GM20000 (cell line): ENCODE measurements at places on chromosomes 16 and 17.

DNA sequence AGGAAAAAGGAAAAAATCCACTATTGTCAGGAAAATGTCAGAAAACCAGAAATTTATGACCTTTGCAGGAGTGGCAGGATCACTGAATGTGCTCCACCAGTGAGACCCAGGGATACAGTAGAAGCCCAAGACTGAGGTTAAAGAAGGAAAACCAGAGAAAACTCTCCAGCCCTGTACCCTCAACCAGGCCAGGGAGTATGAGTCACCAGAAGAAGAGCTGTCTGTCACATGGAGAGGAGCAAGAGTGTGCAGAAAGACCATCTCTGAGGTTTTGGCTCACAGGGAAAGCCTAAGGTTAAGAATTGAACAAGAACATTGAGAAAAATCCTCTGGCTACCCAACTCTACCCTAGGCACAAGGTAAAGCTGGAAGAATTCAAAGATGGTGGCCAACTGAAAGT is 47.6 kb upstream of the MON1B start:
- no peak for DNase-seq

DNA sequence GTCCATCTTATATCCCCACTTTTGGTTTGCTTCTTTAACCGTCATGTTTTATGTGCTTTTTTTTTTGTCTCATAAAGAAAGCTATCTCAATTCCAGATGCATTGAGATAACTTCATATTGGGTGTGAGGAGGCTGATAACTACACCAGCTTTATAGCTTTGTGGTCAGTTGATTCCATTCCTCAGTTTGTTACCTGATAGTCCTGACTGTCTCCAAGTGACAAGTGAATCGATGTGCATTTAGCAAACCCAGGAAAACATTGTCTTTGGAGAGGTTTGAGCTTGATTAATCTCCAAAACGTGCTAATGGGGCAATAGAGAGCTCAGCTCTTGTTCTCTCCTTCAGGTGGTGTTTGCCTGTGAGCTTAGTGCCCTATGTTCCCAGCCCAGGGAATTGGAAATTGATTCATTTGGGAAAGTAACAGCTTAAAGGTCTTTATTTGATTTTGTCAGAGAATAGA is 22.7 kb downstream of the HS3ST3B1 start:
- DNase-seq, result no peak

GRCh38 chr17:57651451-57651850 is 93.6 kb downstream of the CCDC182 start:
- no peak for DNase-seq

GRCh38 chr17:8628609-8629169 is 1.8 kb downstream of the MYH10 start:
- DNase-seq, result no peak

DNA sequence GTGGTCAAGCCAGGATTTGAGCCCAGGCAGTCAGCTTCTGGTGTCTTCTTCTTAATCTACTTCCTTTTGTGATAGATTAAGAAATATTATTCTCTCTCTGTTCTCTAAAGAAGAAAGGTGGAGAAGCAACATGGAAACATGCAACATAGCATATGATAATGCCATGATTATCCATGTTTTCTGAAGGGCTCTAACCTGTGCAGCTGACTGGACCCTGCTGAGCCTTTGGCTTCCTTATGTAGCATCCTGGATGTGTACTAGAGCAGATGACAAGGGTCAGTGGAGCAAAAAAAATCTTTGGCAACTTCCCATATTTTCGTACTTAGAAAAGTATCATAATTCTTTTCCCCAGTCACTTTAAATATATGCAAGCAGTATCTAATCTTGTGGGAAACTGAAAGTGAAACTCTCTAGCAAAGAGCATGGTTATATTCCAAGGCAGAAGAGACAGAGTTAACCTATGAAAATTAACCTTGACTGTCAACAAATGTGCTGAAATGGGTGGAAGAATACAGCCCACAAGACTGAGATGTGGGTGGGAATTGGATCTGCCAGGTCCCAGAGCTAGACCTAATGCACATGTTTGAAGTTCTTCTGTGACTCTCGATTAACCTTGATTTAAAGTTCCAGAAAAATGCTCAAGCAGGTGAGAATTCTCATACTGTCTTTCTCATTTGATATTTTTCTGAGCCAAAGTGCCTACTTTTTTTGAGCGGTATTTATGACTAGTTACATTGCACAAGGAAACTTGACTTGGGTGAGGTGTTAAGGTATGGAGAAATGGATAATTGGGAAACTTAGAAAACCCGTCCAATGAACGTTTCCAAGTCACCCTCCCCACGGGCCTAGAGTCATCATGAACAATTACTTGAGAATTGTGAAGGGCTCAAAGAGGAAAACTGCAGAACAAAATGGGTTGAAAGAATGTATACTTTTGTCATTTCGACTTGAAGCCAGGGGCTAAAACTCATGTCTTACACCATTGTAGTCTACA is 248.6 kb downstream of the FTO start:
- peak; percentile 5 for DNase-seq

- no peak for DNase-seq
These were observed 6.1 kb downstream of the ATMIN start for GRCh38 chr16:81041696-81042095.

DNA sequence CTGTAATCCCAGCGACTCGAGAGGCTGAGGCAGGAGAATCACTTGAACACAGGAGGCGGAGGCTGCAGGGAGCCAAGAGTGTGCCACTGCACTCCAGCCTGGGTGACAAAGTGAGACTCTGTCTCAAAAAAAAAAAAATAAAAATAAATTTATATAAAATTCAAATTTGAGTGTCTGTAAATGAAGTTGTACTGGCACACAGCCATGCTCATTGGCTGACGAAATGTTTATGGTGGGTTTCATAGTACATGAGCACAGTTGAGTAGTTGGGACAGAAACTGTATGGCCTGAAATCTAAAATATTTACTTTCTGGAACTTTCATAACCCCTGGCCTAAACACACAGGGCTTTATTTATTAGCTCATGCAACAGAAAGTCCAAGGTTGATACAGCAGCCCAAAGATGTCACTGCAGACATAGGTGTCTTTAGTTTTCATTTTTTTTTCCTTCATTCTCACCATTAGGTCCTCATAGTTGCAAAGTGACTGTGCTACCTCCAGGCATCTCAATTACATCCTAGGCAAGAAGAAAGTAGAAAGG is 355.3 kb downstream of the SLC39A11 start:
- DNase-seq, result no peak

- DNase-seq, result no peak
These were observed 116.3 kb downstream of the TANC2 start for GRCh38 chr17:63082273-63082861.

DNA sequence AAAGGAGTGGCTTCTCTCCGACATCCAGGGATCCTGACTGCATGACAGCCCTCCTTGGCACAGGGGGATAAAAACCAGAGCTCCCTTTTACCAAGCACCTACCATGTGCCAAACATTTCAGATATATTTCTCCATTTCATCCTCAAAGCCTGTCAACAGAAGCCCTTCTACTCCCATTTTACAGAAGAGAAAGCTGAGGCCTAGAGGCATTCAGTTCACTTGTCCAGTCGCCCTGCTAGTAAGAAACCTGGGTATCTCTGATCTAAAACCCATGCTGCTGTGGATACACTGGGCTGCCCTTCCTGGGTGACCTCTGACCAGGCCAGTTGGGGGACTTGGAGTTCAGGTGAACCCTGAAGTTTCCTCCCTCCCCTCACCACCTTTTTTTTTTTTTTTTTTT is 5.9 kb upstream of the FDXR start:
- no peak for DNase-seq

DNA sequence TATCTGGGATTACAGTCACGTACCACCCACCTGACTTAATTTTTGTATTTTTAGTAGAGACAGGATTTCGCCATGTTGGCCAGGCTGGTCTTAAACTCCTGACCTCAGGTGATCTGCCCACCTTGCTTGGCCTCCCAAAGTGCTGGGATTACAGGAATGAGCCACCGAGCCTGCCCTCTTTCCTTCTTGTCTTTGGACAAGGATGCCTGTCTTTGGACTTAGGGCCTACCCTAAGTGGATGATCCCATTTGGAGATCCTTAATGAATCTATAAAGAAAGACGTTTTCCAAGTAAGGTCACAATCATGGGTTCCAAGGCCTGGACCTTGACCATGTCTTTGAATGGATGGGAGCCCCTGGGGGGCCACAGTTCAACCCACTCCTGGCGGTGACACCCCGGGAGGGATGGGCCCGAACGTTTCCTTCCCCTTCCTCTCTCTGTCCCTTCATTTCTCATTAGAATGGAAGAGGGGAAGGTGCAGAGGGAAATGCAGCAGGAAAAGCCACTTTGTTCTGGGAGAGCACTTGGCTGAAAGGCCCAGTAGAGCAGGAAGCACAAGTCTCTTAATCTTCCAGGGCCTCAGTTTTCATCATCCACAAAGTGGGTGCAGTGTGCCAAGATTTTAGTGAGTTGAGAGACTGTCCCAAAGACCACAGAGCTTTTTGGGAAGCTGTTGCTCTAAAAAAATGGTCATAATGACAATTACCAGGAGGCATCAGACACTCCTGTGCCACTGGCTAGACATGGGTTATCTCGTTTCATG is 353.3 kb downstream of the SEC14L1 start:
- DNase-seq, result no peak

- DNase-seq, result peak; percentile 70
These were observed 668 bp downstream of the MMP15 start for GRCh38 chr16:58026139-58026704.

GRCh38 chr16:58614212-58614611 is 15.4 kb downstream of the CNOT1 start:
- no peak for DNase-seq

DNA sequence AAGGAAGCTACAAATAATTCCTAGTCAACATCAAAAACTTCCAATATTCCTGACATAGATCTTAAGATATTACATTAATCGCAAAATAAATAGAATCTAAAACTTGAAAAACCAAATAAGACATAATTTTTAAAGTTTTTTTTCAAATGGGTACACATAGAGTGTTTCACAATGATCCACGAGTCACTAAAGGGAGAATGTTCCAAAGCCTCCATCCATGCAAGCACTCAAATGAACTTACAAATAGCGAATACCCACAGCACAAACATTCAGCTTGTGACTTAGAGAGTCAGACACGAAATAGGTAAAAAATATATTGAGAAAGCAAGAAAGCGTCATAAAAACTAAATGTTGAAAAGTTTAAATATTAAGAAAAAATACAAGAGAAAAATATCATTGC is 65.7 kb downstream of the CEP112 start:
- DNase-seq, result no peak

DNA sequence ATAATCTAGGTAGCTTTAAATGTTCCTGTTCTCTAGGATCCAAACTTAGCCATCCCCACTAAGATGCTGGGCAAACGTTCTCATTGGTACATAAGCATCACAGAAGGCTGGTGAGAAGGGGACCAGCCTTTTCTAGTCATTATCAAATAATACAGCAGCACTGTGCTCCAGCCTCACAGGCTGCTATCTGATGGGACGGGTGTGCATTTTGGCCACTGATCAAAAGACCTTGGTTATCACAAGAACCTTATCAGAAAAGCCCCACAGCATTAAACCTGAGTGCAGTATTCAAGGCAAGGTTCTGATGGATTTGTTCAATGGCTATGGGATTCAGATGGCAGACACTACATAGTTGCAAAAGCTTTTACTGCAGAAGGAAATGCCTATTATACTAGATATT is 19.1 kb upstream of the KPNB1 start:
- no peak for DNase-seq

DNA sequence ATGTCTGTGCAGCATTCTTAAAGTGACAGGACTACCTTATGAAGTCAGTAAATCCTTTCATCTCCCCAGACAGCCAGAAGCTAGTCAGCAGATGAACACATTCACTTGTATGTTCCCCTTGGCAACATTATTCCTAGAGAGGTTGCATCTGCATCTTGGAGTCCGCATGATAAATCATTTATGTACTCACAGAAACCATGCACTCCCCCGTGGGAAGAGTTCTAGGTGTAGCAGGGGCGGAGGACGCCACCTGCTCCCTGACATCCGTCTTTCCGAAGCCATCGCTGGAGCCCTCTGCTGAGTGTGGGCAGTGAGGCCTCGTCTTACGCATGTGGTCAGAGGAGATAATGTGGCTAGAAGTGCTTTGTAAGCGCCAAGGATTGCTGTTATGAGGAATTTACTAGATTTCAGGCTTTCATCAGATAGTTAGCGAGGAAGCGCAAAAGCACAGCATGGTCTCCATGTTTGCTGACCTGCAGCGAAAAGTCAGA is 144.5 kb downstream of the RPTOR start:
- no peak for DNase-seq

- no peak for DNase-seq
These were observed 12.9 kb downstream of the SEZ6 start for GRCh38 chr17:28992625-28993600.

DNA sequence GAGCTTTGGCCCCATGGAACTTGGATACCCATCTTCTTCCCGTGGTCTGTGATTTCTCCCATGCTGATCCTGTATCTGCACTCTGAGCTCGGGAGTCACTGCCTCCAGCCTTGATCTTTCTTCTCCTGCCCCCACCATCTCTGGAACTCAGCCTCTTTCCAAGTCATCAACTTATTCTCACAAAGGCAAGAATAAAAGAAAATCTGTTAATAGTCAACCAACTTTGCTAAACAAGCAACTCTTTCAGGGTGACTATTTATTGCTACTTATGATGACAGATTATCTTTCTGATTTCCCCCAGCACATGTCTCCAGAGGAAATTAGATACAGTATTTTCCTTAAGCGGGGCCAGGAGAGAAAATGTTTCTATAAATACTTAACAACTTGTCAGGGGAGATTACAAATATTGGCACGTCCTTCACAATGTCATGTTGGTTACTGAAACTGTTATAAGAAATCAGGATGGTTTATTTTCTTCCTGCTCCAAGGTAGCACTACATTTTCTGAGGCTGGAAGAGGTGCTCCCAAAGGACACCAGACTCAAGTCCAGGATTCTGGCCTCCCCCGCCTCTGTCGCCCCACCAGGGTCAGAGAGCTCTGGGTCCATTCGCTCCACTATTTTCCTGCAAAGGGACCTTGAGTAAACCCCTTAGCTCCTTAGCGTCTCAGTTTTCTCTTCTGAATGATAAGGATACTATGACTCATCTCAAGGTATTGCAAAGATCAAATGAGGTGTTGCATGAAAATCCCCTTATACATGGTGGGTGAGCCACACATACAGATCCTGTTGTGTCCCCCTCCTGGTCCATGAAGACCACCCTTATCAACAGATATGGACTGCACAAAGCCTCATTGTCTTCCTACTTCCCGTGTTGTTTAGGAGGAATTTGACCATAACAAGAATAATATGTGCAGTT is 205.2 kb upstream of the WSCD1 start:
- no peak for DNase-seq

DNA sequence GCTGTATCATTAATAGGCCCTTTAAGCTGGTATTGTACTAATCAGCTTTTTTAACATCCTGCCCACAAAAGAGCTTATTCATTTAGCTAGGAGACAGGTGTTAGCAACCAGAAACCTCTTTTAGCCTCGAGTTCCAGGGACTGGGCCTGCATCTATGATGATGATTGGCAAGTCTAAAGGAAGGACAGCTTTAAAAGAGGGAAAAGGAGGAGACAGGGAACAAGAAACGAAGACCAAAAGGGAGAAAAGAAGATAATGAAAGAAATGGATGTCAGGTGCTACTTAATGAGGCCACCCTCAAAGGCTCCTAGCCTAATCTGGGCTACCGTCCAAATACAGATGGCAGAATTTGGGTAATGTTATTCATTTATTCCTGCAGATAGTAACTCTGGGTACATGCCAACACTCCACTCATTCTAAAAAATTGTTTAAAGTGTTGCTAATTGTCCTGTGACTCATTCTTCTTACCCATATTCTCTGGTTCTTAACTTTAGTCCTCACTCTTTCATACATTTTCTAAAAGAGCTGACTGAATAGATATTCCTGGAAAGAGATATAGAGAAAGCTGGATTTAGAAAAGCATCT is 18.7 kb upstream of the RFFL start:
- DNase-seq, result peak; percentile 19

- no peak for DNase-seq
These were observed 278.8 kb upstream of the C16orf82 start for GRCh38 chr16:26787924-26788323.
